Epithelial cell of alveolus of lung (primary cell): ENCODE measurements at places on chromosomes 1 and 21. TPM values are rescaled to one million over a fixed set of nuclear protein-coding genes. Genes with fewer than 3 reads are reported as not detected.

The TFF2 gene
- not detected in 2 replicates for total RNA-seq

The CYP4A11 gene
- total RNA-seq: not detected in 2 replicates

The PTGS2 gene
- 4.8 and 16.0 TPM in 2 replicates for total RNA-seq

The FASLG gene
- not detected in 2 replicates for total RNA-seq

The LCE3D gene
- not detected in 2 replicates for total RNA-seq

The FHAD1 gene
- 0.39 TPM in 1 of 2 replicates, not detected in the other for total RNA-seq

The SOD1 gene
- 102 and 185 TPM in 2 replicates for total RNA-seq

The TNFAIP8L2 gene
- not detected in 2 replicates for total RNA-seq

The TTC22 gene
- total RNA-seq: 0.26 TPM in 1 of 2 replicates, not detected in the other

The DDAH1 gene
- 6.0 and 27.3 TPM in 2 replicates for total RNA-seq

The CNIH3 gene
- total RNA-seq: 3.8 and 7.6 TPM in 2 replicates

The PLA2G2A gene
- not detected in 2 replicates for total RNA-seq

The KIAA1614 gene
- total RNA-seq: 5.2 and 10.5 TPM in 2 replicates

The GLIS1 gene
- total RNA-seq: 1.8 and 4.2 TPM in 2 replicates

The PALMD gene
- total RNA-seq: 0.13 and 1.1 TPM in 2 replicates

The GBP6 gene
- 0.52 TPM in 1 of 2 replicates, not detected in the other for total RNA-seq

The TMEM240 gene
- 4.4 and 10.3 TPM in 2 replicates for total RNA-seq

The CFAP45 gene
- 0.48 and 0.65 TPM in 2 replicates for total RNA-seq

The CCDC18 gene
- 4.6 and 9.2 TPM in 2 replicates for total RNA-seq

The PRKCZ gene
- total RNA-seq: 0.64 and 3.2 TPM in 2 replicates

The UCK2 gene
- 26.9 and 90.6 TPM in 2 replicates for total RNA-seq

The LCE4A gene
- not detected in 2 replicates for total RNA-seq

The OR10X1 gene
- total RNA-seq: not detected in 2 replicates

The KRTAP10-7 gene
- not detected in 2 replicates for total RNA-seq

The NR5A2 gene
- total RNA-seq: 3.2 and 4.7 TPM in 2 replicates

The HCN3 gene
- 0.08 and 0.26 TPM in 2 replicates for total RNA-seq

The LRRC8D gene
- total RNA-seq: 25.0 and 37.8 TPM in 2 replicates

The CRYAA gene
- not detected in 2 replicates for total RNA-seq

The ACTL8 gene
- 0.08 TPM in 1 of 2 replicates, not detected in the other for total RNA-seq
